NCI-H1105 treated with DMSO at 0.1 percent for 48 hours (cell line): ENCODE measurements at places on chromosomes 7 and 10.

DNA sequence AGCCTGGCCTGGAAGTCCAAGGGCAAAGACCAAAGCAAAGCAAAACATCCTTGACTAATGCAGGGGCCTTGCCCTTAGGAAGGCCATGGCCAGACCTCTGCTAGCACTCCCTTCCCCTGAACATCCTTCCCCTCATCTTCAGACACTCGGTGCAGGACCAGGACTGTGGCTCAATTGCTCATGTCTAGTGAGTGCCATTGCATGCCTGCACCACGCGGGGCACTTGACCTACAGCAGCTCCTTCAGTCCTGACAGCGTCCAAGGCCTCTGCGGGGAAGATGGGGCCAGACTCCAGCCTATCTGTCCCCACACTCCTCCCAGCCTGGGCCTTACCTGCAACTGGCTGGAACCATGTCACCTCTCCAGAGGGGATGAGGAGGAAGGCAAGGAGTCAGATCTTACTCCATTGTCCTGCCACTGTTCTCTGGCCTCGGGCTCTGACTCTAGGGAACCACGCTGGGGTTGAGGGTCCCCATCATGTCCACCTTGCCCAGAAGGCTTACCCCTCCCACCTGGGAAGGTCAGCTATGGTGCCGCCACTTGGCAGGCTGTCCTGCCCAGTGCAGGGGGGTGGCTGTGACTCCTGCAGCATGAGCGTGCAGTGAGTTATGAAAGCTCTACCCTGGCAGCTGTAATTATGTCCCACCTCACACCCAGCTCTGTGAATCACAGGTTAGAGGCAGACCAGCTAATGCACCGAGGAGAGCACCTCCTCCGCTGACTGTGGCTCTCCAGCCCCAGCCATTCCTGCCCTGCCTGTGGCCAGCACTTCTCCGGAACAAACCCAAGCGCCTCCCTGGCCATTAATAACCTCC is 16.1 kb downstream of the DRGX start:
- DNase-seq = no peak

DNA sequence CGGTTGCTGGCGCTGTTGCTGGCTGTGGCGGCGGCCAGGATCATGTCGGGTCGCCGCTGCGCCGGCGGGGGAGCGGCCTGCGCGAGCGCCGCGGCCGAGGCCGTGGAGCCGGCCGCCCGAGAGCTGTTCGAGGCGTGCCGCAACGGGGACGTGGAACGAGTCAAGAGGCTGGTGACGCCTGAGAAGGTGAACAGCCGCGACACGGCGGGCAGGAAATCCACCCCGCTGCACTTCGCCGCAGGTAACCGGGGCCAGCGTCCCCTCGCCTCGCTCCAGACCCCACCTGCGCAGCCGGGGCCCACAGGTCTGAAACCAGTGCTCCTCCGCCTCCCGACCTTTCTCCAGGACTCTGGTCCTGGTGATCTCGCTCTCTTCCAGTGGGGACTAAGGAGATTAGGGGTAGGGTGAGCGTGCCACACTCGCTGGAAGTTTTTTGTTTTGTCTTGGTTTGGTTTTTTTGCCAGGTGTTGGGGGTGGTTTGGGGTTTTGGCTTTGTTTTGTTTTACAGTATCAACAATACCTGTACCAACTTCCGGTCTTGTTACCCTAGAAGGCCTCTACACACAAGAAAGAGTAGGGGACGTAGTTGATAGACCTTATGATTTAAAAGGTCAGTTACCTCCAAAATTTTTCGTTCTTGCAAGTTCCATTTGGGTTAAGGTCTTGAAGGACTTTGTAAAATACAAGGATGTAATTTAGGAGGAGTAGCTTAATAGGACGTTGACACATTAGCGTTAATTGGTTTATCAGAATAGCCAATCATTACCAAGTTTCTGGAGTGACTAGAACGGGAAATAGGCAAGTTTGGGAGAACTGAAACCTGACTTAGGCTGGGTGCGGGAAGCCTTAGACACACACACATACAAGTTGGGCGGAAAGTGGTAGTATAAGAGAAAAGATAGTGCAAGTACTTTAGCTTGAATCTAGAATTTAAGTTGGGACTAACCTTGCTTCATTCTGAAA is 704 bp downstream of the TNKS2 start:
- peak; percentile 37 for DNase-seq

DNA sequence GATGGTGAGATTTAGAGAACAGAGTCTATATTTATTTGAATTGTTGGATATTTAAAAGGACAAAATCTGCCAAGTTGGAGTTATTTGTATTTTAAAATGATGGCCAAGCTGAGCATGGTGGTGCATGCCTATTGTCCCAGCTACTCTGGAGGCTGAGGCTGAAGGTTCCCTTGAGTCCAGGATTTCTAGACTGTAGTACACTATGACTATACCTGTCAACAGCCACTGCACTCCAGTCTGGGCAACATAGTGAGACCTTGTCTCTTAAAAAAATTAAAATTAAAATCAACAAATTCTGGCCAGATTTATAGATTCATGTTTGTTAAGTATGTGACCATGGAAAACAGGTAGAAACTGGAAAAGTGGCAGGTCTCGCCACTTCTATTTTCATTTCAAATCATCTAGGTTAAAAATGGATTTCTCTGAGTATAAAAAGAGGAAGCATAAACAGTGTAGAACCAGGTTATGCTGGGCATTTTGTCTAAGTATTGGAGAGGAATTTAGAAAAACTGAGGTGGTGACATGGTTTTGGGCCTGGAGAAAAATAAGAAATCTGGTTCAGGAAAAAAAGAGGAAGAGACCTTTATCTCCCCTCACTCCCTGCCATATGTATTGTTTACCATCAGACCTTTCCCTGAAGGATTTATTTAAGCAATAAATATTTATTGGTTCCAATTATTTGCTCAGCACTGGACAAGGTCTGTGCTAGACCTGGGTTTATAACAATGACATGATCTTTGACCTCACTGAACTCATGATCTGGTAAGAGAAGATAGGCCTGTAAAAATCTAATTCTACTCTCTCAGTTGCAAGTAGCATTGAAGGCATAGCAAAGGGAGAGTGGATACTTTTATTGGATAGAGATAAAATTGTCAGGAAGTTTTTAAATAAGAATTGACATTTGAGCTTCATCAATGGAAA is 134.2 kb downstream of the TSPAN12 start:
- no peak for DNase-seq

GRCh38 chr10:126777714-126778113 is 107.2 kb upstream of the C10orf90 start:
- DNase-seq = no peak

- no peak for DNase-seq
These were observed 76.4 kb downstream of the OSBPL3 start for GRCh38 chr7:24903559-24903958.

- DNase-seq = no peak
These were observed 38.7 kb downstream of the CALML3 start for GRCh38 chr10:5563321-5563961.

- no peak for DNase-seq
These were observed 63.4 kb upstream of the AQP1 start for GRCh38 chr7:30848121-30848855.

DNA sequence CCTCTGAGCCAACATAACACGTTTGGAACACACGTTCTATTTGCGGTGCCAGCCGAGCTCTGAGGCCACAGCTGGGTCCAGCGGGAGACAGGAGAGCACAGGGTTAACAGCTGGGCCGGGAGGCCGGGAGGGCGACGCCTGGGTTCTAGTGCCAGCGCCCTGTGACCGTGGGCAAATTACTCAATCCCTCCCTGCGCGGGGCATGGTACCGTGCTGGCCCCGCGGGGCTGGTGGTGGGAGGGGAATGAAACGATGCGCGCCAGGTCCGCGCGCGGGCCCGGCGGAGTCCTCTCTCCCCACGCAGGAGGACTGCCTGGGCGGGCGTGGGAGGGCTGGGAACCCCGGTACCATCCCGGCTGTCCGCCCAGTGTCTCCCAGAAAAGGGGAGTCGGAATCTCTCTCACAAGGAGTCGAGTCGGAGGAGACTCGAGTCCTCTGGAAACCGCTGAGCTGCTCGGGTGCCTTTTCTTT is 30.4 kb downstream of the LEP start:
- no peak for DNase-seq

GRCh38 chr7:18421297-18422002 is 74.1 kb upstream of the HDAC9 start:
- DNase-seq = peak; percentile 20

DNA sequence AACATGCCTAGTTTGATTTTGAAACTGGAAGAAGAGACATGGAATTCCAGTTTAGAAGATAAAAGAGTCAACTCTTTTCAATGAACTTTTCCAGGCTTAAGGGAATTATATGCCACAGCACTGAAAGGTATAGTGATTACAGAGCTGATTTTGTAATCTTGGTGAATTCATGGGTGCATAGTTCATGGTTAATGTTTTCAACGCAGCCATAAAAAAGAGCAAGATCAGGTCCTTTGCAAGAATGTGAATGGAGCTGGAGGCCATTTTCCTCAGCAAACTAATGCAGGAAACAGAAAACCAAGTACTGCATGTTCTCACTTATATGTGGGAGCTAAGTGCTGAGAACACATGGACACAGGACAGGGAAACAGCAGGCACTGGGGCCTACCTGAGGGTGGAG is 94.2 kb downstream of the CUBN start:
- no peak for DNase-seq

GRCh38 chr7:91609525-91609924 is 271.0 kb downstream of the MTERF1 start:
- no peak for DNase-seq

GRCh38 chr7:11931307-11931706 is 99.3 kb upstream of the THSD7A start:
- DNase-seq = no peak

GRCh38 chr7:7563813-7564212 is 2.9 kb upstream of the MIOS start:
- no peak for DNase-seq

DNA sequence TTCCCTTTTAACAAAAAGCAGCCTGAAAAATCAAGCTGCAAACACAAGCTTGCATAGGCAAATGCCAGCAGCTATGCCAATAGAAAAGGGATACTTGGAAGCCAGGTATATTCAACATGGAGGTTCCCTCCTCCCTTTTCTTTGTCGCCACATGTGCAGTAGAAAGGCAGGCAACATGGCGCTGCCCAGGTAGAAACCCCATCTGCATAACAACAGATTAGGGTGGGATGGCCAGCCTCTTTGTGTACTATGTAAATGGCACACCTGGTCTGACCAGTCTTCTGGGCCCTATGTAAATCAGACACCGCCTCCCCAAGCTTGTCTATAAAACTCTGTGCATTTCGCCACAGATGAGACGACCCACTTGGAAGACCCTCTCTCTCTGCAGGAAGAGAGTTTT is 58.1 kb downstream of the CCDC3 start:
- DNase-seq = no peak

GRCh38 chr7:28408105-28408959 is 4.0 kb upstream of the CREB5 start:
- DNase-seq = no peak

GRCh38 chr10:122019414-122019975 is 30.5 kb downstream of the TACC2 start:
- peak; percentile 43 for DNase-seq

DNA sequence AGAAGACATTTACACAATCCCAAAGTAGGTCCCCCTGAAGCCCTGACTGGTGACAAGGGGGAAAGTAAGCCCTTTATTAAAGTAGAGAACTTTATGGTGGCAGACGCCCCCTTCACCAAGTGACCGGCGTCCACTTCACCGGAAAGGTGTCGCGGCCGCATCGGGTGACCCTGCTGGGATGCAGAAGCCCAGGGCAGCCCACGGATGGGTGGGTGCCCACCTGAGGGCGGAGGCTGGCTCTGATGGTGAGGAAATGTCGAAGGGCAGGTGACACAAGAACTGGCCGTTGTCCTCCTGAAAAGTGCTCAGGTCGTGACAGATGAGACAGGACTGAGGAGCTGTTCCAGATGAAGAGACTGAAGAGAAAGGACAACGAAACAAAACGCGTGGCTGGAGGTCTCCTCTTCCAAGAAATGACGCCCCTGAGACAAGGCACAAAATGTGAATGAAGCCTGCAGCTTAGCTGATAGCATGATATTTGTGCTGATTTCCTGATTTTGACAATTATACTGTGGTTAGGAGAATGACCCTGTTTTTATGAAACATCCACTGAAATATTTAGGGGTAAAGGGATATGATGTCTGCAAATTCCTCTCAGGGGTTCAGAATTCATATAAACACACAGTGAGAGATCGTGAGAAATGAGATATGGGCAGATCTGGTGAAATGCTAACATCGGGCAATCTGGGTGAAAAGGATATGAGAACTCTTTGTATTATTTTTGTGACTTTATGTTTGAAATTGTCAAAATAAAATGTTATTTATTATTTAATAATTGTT is 123.9 kb downstream of the PRKAG2 start:
- DNase-seq = no peak

DNA sequence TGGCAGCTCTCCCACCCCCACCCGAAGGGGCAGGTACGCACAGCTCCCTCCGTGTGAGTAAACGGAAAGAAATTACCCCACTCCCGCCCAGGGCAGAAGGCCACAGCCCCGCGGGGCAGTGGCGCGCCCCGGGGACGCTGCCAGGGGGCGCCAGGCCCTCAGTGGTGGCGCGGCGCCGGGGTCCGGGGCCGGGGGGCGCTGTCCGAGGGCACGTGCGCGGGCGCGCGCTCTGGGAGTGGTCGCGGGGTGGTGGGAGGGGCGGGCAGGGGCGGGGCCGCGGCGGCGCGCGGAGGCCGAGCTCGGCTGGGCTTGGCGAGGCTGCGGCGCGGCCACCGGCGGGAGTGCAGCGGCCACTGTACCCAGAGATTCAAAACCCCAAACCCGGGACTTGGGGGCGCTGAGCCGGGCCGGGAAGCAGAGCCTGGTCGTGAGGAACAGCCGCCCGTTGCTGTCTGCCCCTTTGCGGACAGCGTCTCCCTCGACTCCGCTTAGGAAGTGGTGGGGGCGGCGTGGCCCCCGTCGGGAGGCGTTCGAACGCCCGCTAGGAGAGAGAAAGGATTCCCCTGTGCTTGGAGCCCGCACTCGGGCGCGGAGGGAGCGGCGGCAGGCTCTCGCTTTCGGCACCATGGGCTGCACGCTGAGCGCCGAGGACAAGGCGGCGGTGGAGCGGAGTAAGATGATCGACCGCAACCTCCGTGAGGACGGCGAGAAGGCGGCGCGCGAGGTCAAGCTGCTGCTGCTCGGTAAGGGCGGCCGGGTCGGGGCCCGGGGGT is at the start of gene GNAI1:
Gene GNAI1, plus strand, starts transcription at position 296 of the 773 bp plus-strand sequence. Its CDS starts 330 bp downstream, at position 626.
- peak; percentile 81 for DNase-seq

DNA sequence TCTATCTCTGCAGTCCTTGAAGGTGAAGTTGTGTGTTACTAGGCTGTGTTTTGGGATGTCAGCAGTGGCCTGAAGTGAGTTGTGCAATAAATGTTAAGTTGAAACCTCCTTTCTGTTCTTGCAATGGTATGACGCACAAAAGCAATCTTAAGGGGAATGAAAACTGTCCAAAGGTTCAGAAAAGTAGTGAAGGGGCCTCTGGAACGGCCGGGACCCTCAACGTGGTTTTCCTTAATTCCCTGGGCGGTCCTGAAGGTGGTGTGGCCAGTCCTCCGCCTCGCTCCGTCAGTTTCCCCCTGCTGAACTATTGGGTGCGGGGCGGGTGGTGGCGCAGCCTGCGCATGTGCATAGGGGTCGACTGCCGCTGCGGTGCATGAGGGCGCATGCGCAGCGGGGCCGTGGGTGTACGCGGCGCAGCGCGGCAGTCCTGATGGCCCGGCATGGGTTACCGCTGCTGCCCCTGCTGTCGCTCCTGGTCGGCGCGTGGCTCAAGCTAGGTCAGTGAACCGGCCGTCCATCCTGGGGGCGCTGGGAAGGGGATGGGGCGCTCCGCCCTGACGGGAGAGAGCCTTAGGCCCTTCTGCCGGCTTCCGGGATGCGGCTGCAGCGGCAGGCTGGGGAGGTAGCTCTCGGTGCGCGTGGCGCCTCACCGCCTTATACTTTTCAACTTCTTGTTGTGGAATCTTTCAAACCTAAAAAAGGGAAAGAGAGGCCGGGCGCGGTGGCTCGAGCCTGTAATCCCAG is at the start of gene SUMF2:
Gene SUMF2, plus strand, starts transcription at position 405 of the 744 bp plus-strand sequence. Its CDS starts 26 bp downstream, at position 431.
- DNase-seq = peak; percentile 87

- DNase-seq = no peak
These were observed 53.7 kb upstream of the MTPN start for GRCh38 chr7:136030867-136031318.
